ENCODE measurements at places on chromosomes 3 and 15.

GRCh38 chr15:43249699-43250203 lies 17.0 kb downstream of the TGM5 start:
- DNase-seq: no peak

GRCh38 chr3:172561897-172562640 lies 38.8 kb upstream of the TNFSF10 start:
- no peak for DNase-seq

DNA sequence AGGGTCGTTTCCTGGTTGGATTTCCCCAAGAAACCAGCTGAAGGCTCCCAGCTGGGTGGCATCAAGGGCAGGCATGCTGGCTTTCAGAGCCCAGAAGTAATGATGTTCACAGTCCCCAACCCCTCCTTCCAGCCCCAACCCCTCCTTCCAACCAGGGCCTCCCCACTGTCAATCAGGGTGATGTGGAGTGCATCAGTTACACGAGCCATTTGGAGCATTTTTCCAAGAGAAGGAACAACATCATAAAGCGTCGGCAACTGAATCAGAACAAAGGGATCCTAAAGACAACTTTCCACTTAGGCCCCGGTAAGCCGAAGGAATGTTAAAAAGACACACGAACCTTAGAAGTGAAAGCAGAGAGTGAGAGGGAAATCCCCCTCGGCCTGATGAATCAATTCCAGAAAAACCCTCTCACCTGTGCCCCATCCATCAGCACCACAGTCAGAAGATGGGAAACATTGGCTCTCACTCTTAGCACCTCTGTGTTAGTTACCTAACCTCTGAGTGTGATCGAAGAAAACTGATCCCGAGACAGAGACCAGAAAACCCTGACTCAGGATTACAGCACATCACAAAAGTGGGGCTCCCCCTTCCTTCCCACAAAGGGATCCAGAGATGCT lies 101.2 kb upstream of the WNT5A start:
- DNase-seq: no peak

DNA sequence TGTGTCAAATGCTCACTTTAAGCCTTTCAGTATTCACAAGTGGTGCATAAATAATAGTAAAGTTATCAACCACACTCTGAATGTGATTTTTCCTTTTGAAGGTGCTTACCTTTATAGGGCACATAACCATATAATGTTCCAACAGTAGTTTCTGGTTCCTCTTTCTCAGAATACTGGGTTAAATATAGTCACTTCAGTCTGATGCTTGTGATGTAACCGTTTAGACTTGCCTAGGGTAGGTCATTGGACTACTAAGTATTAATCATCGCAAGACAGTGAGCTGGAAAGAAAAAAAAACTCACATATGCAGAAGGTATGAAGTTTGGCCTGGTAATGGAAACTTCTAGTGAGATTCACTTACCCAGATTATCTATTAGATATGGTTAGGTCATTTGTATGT lies 1.9 kb downstream of the KBTBD8 start:
- DNase-seq: no peak
